ENCODE measurements at places on chromosomes 5 and 9.

GRCh38 chr5:112417931-112418658, 982 bp downstream of the EPB41L4A start:
- no peak for DNase-seq

- DNase-seq: no peak
Measured at GRCh38 chr9:138082918-138083636, 205.5 kb downstream of the CACNA1B start.

DNA sequence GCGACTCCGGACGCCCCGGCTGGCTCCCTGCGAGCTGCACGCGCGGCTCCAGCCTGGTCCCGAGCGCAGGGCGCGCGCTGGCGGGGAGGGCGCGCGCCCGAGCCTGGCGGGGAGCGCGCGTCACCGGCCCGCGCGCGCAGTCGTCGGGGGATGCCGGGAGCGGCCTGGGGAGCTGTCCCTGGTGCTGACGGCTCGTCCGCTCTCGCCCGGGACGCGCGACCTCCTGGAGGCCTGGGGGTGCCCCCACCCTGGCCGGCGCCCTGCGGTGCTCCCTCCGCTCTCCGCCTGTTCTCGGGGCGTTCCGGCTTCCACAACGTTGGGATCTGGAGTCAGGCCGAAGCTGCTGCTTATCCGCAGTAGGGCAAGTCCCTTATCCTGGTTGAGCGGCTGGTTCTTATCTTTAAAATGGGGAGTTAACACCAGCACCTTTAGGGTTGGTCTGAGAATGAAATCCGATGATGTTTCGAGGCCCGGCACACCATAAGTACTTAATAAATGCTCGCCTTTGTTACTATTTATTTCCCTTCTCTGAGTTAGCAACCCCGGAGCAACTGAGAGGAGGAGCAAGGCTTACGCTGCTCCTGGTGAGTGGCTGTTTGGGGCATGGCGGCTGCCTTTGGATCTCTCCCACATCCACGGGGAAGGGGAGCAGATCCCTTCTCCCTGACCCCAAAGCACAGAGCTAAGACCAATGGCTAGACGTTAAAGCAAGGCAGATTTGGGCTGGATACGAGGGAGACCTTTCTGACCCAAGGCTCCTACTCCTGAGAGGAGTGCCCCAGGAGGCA, at the start of gene FAM163B:
FAM163B (minus strand) TSS at position 79 of the 788 bp plus-strand sequence. CDS start 29,166 bp downstream, outside the sequence.
- no peak for DNase-seq

GRCh38 chr9:121239071-121239470, 28.9 kb upstream of the GSN start:
- no peak for DNase-seq

GRCh38 chr9:125948887-125949596, 201.9 kb downstream of the PBX3 start:
- no peak for DNase-seq

DNA sequence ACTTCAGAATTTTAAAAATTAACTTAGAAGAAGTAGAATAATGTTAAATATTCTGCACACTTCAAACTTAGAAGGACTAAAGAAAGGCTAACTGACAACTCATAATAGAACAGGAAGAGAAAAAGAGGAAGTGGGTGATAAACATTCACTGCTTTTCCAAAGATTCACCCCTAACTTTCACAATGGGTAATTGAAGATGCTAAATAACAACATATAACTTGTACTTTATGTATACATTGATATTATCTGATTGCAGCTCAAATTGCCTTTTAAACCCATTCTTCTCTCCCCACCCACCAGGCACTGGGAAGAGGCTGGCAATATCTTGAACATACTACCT, 376.6 kb downstream of the EFNA5 start:
- DNase-seq: no peak

Data from central memory CD8-positive, alpha-beta T cell (primary cell).